Tibial nerve (tissue), 4 donors: ENCODE measurements at places on chromosomes 16 and 17. TPM values are rescaled to one million over a fixed set of nuclear protein-coding genes. Genes with fewer than 3 reads are reported as not detected.

The CACNG5 gene
- not detected for total RNA-seq

The CHST6 gene
- under 0.01 TPM for total RNA-seq

The HIGD1B gene
- total RNA-seq, result 2.3 TPM

The LRRC3C gene
- not detected for total RNA-seq

The NTN3 gene
- total RNA-seq, result not detected

The INCA1 gene
- 1.7 TPM for total RNA-seq

The SLC47A1 gene
- total RNA-seq, result 11.1 TPM

The ZNF18 gene
- total RNA-seq, result 12.9 TPM

The CIBAR2 gene
- total RNA-seq, result not detected

The MT1G gene
- total RNA-seq, result 41.1 TPM

The P2RX5 gene
- not detected for total RNA-seq

The FBXW10 gene
- total RNA-seq, result not detected

The NEUROD2 gene
- total RNA-seq, result not detected

The ADGRG1 gene
- total RNA-seq, result 50.7 TPM

The SLC7A6OS gene
- 14.5 TPM for total RNA-seq

The GRAP gene
- total RNA-seq, result 4.6 TPM

The TBC1D3H gene
- not detected for total RNA-seq

The HEATR9 gene
- total RNA-seq, result not detected

The KRTAP3-2 gene
- total RNA-seq, result not detected

The ZNF785 gene
- 15.7 TPM for total RNA-seq

The MPP2 gene
- 4.2 TPM for total RNA-seq

The TEKT5 gene
- not detected for total RNA-seq

The PNMT gene
- total RNA-seq, result 19.6 TPM

The PYDC1 gene
- total RNA-seq, result not detected

The ASPA gene
- total RNA-seq, result 7.8 TPM

The HBM gene
- total RNA-seq, result 3.3 TPM

The HP gene
- 32.4 TPM for total RNA-seq

The ADAP2 gene
- total RNA-seq, result 64.2 TPM

The METTL16 gene
- 26.5 TPM for total RNA-seq

The KRT40 gene
- not detected for total RNA-seq

The CDH1 gene
- total RNA-seq, result 17.9 TPM

The ANKFN1 gene
- 6.5 TPM for total RNA-seq

The NPTX1 gene
- not detected for total RNA-seq
